ENCODE measurements at places on chromosomes 6 and 20.

DNA sequence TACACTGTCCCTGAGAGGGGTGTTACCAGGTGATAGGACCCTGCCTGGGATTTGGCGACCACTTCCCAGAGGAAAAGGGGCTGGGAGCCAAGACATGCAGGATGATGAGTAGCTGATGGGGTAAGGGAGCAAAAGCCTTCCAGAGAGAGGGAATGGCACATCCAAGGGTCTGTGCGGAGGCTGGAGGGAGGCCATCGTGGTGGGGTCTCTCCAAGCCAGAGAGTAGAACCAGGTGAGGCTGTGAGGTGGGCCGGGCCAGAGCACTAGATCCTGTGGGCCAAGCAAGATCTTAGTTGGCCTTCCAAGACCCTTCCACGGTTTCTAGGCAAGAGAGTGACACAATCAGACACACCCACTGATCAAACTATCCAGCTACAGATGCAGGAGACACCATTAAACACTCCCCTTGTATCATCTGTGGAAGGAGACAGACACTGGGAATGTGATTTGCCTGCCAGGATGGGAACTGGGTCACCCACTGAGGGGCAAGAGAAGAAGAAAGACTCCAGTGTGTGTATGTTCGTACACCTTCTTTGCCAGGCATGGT is 128.9 kb downstream of the BANF2 start:
- no peak for DNase-seq

- peak; percentile 63 for DNase-seq
Measured at GRCh38 chr6:10412461-10413261, 2.2 kb downstream of the TFAP2A start.

DNA sequence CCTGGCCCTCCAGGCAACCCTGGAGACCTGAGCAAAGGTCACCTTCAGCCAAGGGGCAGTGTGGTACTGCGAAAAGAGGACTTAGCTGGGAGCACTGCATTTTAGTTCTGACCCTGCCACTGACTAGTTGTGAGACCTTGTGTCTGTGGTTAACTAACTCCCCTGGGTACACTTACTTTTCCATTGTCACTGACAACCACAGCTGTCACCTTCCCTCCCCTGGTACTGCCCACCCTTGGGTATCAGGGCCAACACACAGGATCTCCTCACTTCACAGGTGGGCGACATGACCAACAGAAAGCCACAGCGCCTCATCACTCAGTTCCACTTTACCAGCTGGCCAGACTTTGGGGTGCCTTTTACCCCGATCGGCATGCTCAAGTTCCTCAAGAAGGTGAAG is 21.6 kb upstream of the GNRH2 start:
- no peak for DNase-seq

- DNase-seq = peak; percentile 59
Measured at GRCh38 chr6:98946879-98947410, 801 bp downstream of the FBXL4 start.

DNA sequence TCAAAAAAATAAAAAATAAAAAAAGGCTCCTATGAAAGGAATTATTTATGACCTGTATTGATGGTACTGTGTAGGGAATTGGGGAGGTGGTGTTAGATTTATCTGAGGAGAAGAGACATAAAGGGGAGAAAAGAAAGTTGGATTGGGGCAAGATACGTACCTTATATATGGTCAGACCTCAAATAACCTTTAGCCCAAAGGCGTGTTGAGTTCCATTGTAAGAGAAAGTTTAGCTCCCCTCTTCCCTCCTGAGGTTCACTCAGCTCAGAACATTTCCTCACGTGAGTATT is 296.9 kb downstream of the ADGB start:
- DNase-seq = no peak

DNA sequence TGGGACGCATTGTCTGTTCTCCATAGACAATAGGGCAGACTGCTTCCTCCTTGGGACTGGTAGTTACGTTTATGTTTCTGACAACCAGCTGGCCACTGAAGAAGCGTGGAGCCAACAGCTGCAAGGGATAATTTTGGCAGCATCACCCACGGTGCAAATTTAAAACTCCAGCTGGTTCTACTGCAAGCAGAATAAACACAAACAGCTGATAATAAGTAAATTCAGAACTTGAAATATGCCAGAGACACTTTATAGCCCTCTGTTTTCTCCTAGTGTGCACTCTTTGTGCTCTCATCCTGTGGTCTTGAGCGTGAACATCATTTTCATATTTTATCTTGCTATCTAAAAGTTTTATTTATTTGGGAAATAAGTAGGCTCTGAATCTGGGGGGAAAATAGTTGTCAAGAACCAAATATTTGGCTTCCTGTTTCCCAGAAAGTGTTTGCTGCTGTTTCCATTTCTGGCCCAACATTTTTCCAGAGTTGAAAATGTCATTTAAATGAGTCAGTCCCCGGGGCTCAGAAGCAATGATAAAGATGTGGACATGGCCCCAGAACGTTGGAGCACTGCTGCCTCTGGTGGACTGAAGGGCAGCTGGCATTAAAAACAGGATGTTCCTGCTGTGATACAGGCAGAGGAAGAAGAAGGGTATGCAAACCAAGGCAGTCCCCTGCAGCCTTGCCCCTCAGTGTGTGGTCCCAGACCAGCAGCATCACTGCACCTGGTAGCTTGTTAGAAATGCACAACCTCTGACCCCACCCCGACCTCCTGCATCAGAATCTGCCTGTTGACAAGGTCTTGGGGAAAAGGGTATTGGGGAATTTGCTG is 12.5 kb upstream of the THBD start:
- no peak for DNase-seq
